Transverse colon (tissue), 4 donors: ENCODE measurements at places on chromosomes 1 and 21. TPM values are rescaled to one million over a fixed set of nuclear protein-coding genes. Genes with fewer than 3 reads are reported as not detected.

DNA sequence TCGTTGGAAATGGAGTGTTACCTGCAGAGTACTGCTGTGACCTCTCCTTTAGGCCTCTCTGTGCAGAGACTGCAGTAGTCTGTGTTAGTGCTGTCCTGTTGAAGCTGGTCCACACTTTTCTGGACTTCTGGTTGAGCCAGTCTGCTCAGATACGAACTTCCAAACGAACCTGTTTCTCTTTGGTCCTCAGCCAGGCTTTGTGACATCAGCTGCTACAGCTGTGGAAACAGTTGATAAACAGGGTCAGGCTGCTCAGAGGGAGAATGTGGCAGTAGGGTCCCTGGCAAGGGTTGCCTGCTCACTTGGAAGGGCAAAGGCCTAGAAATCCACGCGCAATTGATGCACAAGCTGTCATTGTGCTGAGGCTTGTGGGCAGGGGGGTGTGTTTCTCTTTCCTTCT lies 98.8 kb downstream of the NOS1AP start:
- peaks cover 5% of the 10 kb centered on the region for H3K4me1 ChIP-seq
- no peak for DNase-seq
- H3K27me3 ChIP-seq = no peaks in the 10 kb centered on the region
- no peak overlapping the region for H3K4me3 ChIP-seq

DNA sequence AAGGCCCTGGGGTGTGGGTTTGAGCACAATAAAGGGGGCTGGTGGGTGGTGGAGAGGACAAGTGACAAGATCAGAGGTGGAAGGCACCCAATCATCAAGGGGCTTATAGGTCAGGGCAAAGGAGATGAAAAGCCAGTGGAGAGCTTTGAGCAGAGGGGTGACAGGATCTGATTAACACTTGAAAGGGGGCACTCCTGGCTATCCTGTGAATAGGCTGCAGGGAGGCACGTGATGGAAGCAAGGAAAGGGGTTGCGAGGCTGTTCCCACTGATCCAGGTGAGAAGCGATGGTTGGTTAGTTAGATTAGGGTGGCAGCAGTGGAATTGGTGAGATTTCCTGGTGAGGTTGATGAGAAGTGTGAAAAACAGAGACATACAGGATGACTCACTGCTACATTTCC lies 80.6 kb downstream of the WLS start:
- DNase-seq = no peak
- no peaks in the 10 kb centered on the region for H3K36me3 ChIP-seq
- H3K27me3 ChIP-seq = no peaks in the 10 kb centered on the region
- H3K4me3 ChIP-seq = no peak overlapping the region
- H3K27ac ChIP-seq = no peak overlapping the region

DNA sequence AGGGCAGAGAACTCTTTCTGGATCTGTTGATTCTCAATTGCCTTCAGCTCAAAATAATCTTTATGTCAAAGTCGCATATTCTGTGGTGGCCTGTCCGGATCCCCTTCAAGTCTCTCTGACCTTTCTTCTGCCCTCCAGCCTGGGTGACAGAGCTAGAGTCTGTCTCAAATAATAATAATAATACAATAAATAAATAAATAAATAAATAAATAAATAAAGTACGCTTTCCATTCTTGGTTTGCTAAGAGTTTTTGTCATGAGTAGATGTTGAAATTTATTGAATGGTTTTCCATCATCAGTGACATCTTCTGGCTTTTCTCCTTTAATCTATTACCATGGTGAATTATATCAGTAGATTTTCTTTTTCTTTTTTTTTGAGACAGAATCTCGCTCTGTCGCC lies 30.7 kb downstream of the ERRFI1 start:
- no peak overlapping the region for H3K27ac ChIP-seq
- H3K27me3 ChIP-seq = no peaks in the 10 kb centered on the region

GRCh38 chr1:116853680-116854402 lies 55.9 kb upstream of the PTGFRN start:
- H3K4me3 ChIP-seq = no peak overlapping the region
- no peaks in the 10 kb centered on the region for H3K27me3 ChIP-seq
- H3K27ac ChIP-seq = peak overlapping the region; percentile 63
- peaks cover 35% of the 10 kb centered on the region for H3K4me1 ChIP-seq
- H3K36me3 ChIP-seq = no peaks in the 10 kb centered on the region
- peak; percentile 49 for DNase-seq

- no peak overlapping the region for H3K4me3 ChIP-seq
- no peaks in the 10 kb centered on the region for H3K36me3 ChIP-seq
- H3K27me3 ChIP-seq = peaks cover 100% of the 10 kb centered on the region
- H3K27ac ChIP-seq = no peak overlapping the region
Observed at GRCh38 chr21:33026878-33027400, 1.2 kb downstream of the OLIG2 start.

DNA sequence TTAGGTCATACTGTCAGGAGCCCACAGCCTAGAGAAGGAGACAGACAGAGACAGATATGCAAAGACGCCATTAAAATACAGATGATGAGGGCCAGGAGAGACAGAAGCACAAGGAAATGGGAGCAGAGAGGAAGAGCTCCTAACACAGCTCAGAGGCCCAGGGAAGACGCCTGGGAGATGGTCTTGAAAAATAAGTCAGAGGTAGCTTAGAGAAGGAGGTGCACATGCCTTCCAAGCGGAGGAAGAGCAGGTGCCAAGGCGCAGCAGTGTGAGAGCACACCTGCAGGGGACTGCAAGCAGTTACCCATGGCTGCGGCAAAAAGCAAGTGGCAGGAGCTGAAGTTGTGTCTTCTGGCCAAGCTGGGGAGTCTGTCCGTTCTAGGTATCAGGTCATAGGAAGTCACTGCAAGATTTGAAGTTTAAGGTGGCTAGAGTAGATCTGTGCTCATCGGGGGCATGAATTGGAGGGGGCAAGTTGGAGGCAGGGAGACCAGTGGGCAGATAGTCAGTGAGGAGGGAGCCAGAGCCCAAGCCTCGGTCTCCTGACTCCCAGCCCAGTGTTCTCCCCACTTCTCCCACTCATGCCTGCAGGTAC lies 1.3 kb upstream of the TRABD2B start:
- no peak overlapping the region for H3K27ac ChIP-seq
- peaks cover 33% of the 10 kb centered on the region for H3K27me3 ChIP-seq
- no peak for DNase-seq
- no peak overlapping the region for H3K4me3 ChIP-seq
- peaks cover 10% of the 10 kb centered on the region for H3K4me1 ChIP-seq

GRCh38 chr1:36880155-36881067 lies 153.9 kb downstream of the GRIK3 start:
- no peaks in the 10 kb centered on the region for H3K36me3 ChIP-seq
- H3K27me3 ChIP-seq = no peaks in the 10 kb centered on the region
- H3K4me3 ChIP-seq = no peak overlapping the region
- no peak overlapping the region for H3K27ac ChIP-seq
- no peak for DNase-seq

DNA sequence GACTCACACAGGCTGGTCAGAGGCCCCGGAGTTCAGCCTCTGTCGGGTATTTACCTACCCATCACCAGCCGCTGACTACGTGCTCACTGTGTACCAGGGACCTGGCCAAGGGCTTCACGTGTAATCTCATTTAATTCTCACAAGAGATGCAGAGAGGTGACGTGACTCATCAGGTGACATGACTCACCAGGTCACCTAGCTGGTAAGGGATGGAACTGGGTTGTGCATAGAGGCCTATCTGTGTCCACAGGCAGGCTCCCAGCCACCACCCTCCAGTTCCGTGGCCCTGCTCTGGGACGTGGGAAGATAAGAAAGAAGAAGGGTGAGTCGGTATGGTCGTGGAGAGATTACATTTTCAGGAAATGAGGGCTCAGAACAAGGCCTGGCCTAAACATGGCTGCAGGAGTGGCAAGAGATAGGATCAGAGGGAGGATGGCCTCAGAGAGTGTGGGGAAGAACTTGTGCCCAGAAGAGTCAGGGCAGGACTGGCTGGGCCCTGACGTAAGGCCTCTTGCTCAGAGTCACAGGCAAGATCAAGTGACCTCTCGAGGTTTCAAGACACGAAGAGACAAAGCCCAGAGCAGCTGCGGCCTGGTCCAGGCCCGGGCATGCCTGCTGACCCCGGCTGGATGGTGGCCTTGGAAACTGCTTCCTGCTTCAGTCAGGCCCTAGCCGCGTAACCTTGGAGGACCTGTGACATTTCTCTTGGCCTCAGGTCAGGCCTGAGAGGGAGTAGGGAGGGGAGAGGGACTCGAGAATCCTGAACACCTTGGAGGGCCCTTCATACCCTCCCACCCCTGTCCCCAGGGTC lies 52.7 kb upstream of the WASF2 start:
- no peak overlapping the region for H3K4me3 ChIP-seq
- no peaks in the 10 kb centered on the region for H3K27me3 ChIP-seq
- H3K27ac ChIP-seq = peak overlapping the region; percentile 72
- no peaks in the 10 kb centered on the region for H3K36me3 ChIP-seq

DNA sequence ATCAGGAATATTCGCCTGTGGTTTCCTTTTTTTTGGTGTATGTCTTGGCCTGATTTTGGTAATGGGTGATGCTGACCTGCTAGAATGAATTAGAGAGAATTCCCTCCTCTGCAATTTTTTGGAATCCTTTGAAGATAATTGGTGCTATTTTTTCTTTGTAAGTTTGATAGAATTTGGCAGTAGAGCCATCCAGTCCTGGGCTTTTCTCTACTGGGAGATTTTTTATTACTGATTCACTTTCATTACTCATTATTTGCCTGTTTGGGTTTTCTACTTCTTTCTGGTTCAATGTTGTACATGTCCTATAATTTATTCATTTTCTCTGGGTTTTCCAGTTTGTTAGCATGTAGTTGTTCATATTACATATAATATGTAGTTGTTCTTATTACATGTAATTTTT lies 48.7 kb downstream of the NTMT2 start:
- no peak for DNase-seq
- H3K36me3 ChIP-seq = no peaks in the 10 kb centered on the region
- H3K4me3 ChIP-seq = no peak overlapping the region
- H3K27ac ChIP-seq = no peak overlapping the region

GRCh38 chr21:33111577-33111976 lies 41.6 kb downstream of the OLIG1 start:
- H3K27me3 ChIP-seq = peaks cover 65% of the 10 kb centered on the region
- no peak overlapping the region for H3K27ac ChIP-seq
- H3K4me3 ChIP-seq = no peak overlapping the region
- H3K36me3 ChIP-seq = no peaks in the 10 kb centered on the region
- no peak for DNase-seq

DNA sequence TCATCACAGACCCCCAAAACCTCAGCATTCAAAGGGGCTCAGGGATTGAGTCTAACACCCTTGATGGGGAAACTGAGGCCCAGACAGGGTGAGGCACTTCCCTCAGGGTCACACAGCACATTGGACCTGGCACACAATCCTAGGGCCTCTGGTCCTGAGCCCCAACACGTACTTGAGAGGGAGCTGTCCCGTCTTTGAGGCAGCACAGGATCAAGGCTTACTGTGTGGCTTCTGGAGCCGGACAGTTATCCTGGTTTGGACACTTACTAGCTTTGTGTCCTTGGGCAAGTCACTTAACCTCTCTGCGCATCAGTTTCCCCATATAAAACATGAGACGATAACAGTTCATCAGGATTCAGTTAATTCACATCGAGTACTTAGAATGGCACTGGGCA lies 26.5 kb downstream of the RUNX3 start:
- H3K4me1 ChIP-seq = peaks cover under 1% of the 10 kb centered on the region
- DNase-seq = peak; percentile 3
- H3K27me3 ChIP-seq = no peaks in the 10 kb centered on the region
- no peak overlapping the region for H3K27ac ChIP-seq
- no peaks in the 10 kb centered on the region for H3K36me3 ChIP-seq

DNA sequence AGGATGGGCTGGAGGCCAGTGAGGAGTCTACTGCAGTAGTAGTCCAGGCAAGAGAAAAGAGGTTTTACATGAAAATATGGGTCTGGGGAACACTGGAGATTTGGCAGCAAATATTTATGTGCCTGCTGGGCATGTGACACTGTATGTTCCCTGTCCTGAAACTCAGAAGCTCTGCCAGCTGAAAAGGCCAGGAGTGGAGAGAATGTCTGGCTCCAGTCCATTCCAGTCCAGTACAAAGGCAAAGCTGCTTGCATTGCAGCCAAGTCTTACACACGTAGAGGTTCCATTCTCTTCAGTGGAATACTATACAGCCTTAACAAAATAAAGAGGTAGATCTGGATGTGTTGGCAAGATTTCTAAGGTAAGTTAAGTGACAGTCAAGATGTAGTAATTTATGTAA lies 7.5 kb upstream of the YBX1 start:
- H3K4me3 ChIP-seq = no peak overlapping the region
- H3K27me3 ChIP-seq = no peaks in the 10 kb centered on the region
- no peak overlapping the region for H3K27ac ChIP-seq
- peaks cover 13% of the 10 kb centered on the region for H3K36me3 ChIP-seq

DNA sequence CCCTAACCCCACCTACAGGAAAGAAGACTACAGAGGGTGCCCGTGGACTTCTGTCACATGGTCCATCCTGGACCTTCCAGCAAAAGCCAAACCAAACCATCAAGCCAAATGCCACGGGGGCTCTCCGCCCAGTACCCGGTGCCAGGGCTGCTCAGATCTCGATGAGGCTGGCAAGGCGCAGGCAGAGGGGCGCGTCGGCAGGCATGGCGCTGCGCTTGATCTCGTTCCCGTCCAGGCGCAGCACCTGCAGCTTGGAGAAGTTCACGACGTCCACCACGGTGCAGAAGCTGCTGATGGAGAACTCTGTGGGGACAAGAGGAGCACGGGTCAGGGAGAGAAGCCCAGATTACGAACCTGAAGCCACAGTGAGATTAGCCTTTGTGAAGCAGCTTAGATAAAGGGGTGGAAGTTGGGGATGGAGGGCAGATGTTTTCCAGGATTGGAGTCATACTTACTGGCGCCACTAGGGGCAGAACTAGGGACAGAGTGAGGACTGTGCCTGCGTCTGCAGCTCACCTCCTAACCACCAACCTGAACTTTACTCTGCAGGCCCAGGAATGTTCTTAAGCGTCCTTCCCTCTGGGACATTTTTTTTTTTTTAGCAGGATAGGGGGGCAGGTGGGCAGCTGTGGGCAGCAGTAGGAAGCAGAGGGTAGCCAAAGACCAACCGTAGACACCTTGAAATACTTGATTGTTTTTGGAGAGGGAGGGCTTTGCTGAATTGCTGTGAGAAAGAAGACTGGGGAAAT lies 8.6 kb downstream of the FMOD start:
- H3K36me3 ChIP-seq = no peaks in the 10 kb centered on the region
- H3K4me3 ChIP-seq = no peak overlapping the region
- peaks cover 24% of the 10 kb centered on the region for H3K4me1 ChIP-seq

DNA sequence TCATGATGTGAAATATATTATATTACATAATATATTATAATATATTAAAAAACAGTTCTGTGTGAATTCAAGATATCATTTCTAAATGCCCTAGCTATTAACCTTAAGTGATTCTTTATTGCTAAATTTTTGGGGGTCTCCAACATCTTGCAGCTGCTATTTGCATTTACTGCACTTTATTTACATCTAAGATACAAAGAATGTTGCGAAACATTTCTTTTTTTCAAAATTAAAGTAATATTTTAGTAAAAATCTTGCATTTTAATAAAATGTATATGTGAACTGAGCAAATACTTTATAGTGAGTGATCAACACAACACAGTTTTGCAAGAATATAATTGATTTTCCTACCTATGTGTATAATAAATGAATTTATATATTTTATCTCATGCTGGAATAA lies 181.1 kb downstream of the LRRC40 start:
- H3K27ac ChIP-seq = no peak overlapping the region
- H3K4me1 ChIP-seq = no peaks in the 10 kb centered on the region
- DNase-seq = no peak
- H3K36me3 ChIP-seq = no peaks in the 10 kb centered on the region
- no peak overlapping the region for H3K4me3 ChIP-seq

RSPO1 gene
- total RNA-seq = 1.9 TPM

MPZ gene
- 1.6 TPM for total RNA-seq

TTC34 gene
- 0.40 TPM for total RNA-seq

DENND2C gene
- 0.80 TPM for total RNA-seq

AMY1B gene
- total RNA-seq = not detected

C1QB gene
- 163 TPM for total RNA-seq

HSPA6 gene
- total RNA-seq = not detected

PRSS38 gene
- not detected for total RNA-seq
